ENCODE measurements at places on chromosomes 16 and 17. TPM values are rescaled to one million over a fixed set of nuclear protein-coding genes. Genes with fewer than 3 reads are reported as not detected.
A peak's percentile ranks its signal among the peaks of the same experiment; 100 is the strongest.

DNA sequence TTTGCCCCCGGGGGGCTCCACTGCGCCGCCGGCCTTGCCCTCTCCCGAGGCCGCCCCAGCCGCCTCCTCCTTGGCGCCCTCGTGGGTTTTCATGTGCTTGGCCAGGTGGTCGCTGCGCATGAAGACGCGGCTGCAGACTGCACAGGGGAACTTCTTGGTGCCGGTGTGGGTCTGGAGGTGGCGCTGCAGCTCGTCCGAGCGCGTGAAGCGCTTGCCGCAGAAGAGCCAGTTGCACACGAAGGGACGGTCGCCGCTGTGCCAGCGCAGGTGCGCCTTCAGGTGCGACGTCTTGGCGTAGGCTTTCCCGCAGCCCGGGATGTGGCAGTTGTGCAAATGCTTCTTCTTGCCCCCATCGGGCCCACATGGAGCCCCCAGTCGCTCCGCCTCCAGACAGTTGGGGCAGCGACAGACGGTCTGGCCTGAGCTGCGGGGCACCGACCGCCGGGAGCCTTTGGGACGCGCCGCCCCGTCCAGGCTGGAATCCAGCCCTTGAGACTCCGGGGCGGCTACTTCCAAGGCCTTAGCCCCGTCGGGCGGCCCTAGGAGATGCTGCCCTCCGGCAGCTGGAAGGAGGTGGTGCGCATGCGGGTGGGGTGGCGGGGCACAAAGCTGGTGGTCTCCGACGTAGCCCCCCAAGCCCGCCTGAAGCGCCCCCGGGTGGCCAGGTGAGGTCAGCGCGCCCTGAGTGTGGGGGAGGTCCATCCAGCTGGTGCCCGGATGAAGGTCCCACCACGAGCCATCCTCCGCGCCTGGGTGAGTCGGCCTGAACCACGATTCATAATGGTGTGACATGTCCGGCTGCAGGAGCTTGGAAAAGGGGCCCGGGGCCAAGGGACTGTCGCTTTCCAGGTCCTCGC, 3.4 kb downstream of the SP6 start:
- H3K36me3 ChIP-seq = no peaks in the 10 kb centered on the region
- peaks cover 70% of the 10 kb centered on the region for H3K27me3 ChIP-seq
- no peak overlapping the region for H3K27ac ChIP-seq

DNA sequence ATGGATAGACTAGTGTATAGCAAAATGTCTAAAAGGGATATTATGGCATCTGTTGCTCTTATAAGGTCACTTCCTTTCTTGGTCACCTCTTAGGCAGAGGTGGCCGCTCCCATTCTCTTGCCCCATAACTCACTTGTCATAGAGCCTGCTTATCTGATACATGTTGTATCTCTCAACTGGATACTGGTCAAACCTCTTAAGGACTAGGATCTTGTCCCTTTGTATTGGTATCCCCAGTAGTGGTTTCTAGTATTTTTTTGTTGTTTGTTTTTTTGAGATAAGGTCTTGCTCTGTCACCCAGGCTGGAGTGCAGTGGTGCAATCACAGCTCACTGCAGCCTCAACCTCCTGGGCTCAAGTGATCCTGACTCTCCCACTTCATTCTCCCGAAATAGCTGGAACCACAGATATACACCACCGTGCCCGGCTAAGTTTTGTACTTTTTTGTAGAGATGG, 27.0 kb downstream of the ZSWIM7 start:
- H3K27ac ChIP-seq = no peak overlapping the region
- H3K27me3 ChIP-seq = peaks cover 21% of the 10 kb centered on the region
- no peak overlapping the region for H3K4me3 ChIP-seq
- H3K36me3 ChIP-seq = no peaks in the 10 kb centered on the region
- DNase-seq = no peak
- no peaks in the 10 kb centered on the region for H3K4me1 ChIP-seq

DNA sequence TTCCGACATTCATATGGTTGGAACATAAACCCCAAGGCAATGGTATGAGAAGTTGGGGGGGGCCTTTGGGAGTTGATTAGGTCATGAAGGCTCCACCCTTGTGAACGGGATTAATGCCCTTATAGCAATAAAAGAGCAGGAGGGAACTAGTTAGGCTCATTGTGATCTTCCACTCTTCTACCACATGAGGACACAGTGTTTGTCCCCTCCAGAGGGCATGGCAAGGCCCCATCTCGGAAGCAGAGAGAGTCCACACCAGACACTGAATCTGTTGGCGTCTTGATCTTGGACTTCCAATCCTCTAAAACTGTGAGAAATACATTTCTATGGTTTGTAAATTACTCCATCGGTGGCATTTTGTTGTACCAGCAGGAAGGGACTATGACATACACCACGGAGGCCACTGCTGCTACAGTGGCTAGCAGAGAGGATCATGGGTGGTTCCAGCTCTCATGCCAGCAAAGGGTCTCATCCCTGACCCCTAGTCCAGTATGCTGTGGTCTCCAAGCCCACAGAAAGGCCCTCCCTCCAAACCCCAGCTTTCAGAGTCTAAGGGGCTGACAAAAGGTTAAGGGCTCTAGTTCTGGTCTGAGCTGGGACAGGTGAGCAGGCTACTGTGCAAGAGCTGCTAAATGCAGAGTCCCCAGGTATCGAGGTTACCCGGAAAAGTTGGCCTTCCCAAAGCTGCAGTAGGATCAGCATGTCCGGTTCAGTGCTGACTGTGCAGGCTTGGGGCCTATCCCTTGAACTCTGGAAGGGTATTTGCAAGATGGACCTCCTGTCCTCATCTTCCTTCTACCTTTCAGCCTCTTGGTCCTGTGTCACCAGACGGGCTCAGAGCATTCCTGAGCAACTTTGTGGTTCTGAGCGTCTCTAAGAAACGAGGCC, 12.2 kb downstream of the CCR7 start:
- H3K27ac ChIP-seq = peak overlapping the region; percentile 46
- H3K27me3 ChIP-seq = peaks cover 6% of the 10 kb centered on the region
- no peak overlapping the region for H3K4me3 ChIP-seq

- H3K27ac ChIP-seq = no peak overlapping the region
- H3K4me3 ChIP-seq = no peak overlapping the region
- no peaks in the 10 kb centered on the region for H3K36me3 ChIP-seq
- DNase-seq = no peak
These were observed 15.8 kb upstream of the SRCIN1 start for GRCh38 chr17:38621538-38621937.

- H3K27ac ChIP-seq = no peak overlapping the region
- no peak for DNase-seq
- H3K27me3 ChIP-seq = peaks cover 61% of the 10 kb centered on the region
- H3K36me3 ChIP-seq = no peaks in the 10 kb centered on the region
These were observed 5.6 kb downstream of the ALOX15 start for GRCh38 chr17:4635823-4636375.

PLEKHM1 gene
- 63.5 TPM for total RNA-seq

GRAPL gene
- 10.1 TPM for total RNA-seq

ALDH3A1 gene
- not detected for total RNA-seq

TERF2IP gene
- 96.2 TPM for total RNA-seq

Measured in activated CD4-positive, alpha-beta memory T cell treated with anti-CD3 and anti-CD28 coated beads, Interleukin-2, amount 10 ng/mL, durations not matched to agents 7 days and 5 days (primary cell).